ENCODE measurements at places on chromosomes 12 and 14.

- no peak for DNase-seq
These were observed 18.3 kb downstream of the KRT80 start for GRCh38 chr12:52173526-52173925.

GRCh38 chr14:94016446-94016976 is 9.6 kb upstream of the OTUB2 start:
- no peak for DNase-seq

GRCh38 chr14:104130974-104131651 is 7.3 kb upstream of the KIF26A start:
- DNase-seq, result peak; percentile 72

GRCh38 chr12:77062846-77063461 is 2.4 kb downstream of the E2F7 start:
- DNase-seq, result no peak

DNA sequence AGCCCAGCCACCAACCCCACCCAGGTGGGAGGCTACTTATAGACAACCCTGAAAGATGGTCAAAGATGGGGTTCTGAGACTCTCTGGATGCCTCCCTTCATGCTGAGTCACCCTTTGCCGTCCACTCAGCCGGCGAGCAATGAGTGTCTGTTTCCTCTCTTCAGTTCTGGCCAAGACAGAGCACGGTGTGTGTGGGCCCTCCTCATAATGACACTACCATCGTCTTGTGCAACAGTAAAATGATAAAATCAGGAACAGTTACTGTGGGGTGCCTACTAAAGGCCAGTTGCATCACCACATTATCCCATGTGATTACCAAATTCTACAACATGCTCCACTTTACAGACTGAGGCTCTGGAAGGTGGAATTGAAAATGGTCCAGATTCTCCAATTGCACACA is 7.0 kb upstream of the BDKRB1 start:
- no peak for DNase-seq

DNA sequence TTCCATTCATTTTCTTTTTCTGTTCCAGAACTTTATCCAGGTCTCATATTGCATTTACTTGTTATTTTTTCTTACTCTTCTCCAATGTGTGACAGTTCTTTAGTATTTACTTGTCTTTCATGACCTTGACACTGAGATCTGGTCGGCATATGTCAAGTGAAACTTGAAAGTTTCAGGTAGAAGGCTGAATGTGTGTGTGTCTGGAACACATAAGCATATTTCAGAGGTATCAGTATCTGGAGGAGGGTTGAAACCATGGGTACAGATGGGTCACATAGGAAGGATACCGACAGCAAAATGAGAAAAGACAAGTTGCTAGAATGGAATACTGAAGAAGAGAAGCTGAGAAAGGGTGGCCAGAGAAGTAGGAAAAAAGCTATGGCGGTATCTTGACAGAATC is 22.5 kb upstream of the PTGDR start:
- no peak for DNase-seq

- no peak for DNase-seq
These were observed 12.7 kb downstream of the CCDC197 start for GRCh38 chr14:94009767-94010166.

GRCh38 chr14:91509083-91509877 is 830 bp downstream of the PPP4R3A start:
- DNase-seq, result no peak

DNA sequence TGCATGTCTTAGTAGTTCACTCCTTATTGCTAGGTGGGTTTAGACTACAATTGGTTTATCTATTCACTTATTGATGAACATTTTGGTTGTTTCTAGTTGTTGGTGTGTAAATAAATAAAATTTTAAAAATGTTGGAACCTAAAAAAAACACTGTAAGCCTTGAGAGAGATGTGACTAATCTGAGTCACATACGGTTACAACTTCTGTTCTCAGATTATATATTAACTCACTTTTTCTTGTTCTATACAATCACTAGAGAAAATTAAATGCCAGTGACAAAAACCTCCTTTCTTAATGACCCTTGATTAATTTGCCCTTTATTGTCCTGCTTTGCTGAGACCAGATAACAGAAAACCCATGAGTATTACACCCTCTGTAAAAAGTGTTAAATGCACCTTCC is 7.1 kb upstream of the TDG start:
- DNase-seq, result no peak

- no peak for DNase-seq
These were observed 391.8 kb downstream of the RAD51B start for GRCh38 chr14:68211421-68211820.

DNA sequence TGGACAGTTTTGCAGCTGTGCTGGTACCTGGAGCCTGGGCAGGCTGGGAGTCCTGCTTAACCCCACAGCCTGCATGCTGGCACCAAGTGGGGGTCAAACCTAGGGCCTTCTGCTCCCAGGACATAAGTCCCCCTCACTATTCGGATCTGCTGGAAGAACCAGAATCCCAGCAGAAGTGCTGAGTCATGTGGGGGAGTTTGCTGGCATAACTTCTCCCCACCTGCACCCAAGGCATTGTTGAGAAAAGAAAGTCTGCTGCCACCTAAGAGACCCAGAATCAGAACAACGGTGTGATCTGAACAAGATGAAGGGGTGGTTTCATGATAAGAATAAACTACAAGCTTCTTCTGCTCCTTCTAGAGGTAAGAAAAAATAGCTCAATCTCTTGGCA is 102.7 kb downstream of the RBM19 start:
- no peak for DNase-seq

GRCh38 chr12:24937553-24938244 is 11.2 kb downstream of the BCAT1 start:
- no peak for DNase-seq

DNA sequence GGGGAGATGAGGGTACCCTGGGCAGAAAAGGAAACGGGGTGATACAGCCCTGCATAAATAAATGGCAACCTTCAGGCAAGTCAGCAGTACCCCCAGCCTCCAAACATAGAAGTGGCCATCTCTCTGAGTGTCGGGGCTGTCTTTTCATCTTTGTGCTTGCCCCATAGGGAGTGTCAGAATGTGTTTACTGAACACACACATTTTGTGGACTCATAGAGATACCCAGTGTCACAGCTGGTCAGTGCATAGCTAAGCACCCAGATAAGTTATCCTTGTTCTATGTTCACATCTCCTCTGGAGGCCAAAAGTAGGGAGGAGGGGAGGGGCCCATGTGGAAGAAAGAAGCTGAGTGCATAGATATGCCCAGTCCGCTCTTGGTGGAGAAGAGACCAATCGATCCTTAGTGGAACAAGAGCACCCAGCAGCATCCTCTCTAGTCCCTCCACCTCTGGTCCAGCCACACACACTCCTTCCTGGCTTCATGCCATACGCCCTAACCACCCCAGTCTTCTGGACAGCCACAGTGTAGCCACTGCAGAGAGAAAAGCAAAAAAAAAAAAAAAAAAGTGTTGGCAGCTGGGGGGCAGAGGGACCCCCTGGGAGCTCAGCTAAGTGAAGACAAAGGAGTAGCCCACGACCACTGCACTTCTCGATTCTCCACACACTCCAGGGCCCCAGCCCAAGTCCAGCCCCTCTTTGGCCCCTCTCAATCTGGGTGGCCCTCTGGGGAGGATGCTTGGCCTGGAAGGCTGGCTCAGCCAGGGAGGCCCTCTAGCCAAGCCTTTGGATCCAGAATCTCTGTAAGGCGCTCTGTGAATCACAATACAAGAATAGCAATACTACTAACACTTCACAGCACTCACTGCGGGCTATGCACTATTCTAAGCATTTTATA is 2.6 kb downstream of the ITGA7 start:
- DNase-seq, result no peak

- DNase-seq, result no peak
These were observed 396.7 kb upstream of the OR4E1 start for GRCh38 chr14:22070119-22070982.

GRCh38 chr12:49902399-49903350 is 1.0 kb downstream of the FAIM2 start:
- no peak for DNase-seq

GRCh38 chr14:22448035-22448904 is 140.8 kb downstream of the DAD1 start:
- no peak for DNase-seq

DNA sequence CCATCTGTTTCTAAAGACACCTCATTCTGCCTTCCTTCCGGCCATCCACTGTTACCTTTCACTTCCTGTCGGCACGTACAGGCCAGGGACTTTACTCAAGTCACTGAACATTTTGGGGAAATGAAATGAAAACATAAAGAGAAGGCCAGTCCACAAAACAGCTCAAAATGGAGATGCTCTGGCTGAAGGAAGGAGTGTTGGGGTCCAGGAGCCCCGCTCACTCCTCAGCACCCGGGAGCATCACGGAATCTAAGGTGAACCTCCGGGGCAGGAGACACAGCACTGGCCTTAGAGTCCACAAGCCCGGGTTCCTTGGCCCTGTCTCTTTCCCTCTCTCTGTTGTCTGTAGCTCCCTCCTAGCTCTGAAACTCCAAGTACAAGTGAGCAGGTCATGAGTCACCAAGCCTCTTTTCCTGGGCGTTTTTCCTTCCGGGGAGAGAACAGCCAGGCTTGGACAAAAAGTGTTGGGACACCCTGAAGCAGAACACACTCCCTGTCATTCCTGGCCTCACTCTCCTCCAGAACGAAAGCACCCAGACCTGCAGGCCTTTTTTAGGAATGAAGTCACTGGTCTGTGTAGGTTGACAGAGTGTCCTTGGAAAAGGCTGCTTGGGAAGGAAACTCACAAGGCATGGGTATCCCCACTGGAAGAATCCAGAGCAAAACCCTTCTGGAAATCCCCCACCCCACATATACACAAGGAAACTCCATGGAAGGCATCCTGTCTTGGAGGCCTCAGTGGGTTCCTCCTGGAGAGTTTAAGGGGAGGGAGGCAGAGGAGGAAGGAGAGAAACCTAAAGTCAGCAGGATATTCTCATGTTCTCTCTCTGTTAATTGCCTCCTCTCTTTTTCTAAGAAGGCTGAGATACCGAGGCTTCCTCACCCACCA is 245.3 kb downstream of the ZFP36L1 start:
- no peak for DNase-seq

DNA sequence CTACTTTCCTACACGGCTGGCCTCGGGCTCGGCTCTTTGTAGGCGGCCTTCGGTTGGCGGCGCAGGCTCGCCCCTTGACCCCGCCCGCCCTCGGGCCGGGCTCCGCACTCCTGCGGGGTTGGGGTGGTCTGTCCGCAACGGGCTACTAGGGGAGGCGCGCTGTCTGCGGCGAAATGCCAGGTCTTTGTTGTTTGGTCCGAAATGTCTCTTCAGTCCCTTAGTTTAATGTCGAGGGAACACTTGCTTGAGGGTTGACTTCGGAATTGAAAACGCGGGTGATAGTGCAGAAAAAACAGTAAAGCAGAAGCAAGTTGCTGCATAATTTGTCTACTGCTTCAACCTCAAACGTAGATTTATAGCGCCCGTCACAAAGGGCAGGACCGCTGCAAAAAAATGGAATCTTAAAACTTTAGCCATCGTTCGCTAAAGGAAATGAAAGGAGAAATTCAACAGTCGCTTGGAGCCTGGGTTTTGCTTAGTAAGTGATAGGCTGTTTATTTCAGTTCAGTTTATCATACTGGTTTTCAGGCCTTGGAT is 390 bp downstream of the JKAMP start:
- no peak for DNase-seq

- DNase-seq, result no peak
These were observed 336.8 kb downstream of the LRIG3 start for GRCh38 chr12:58583529-58583928.

DNA sequence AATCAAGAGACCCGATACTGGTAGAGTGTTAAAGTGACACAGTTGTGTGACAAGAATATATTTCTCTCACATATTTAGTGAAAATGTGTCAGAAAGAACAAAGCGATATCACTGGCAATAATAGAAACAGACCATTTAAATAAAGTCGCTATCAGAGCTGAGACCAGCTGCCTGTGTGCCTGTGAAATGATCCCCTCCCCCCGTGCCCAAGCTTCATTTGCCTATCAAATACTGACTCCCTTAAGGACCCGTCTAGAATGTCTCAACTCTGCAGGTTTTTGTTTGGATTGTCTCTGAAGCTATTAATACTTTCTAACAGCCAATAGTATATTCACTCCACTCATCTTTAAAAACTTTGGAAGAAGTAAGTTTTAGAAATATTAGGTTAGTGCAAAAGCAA is 98.9 kb downstream of the EGLN3 start:
- no peak for DNase-seq
